Activated CD8-positive, alpha-beta memory T cell treated with anti-CD3 and anti-CD28 coated beads, Interleukin-2, amount 10 ng/mL, durations not matched to agents 7 days and 5 days (primary cell): ENCODE measurements at places on chromosomes 4 and X. TPM values are rescaled to one million over a fixed set of nuclear protein-coding genes. Genes with fewer than 3 reads are reported as not detected.

The DIAPH2 gene
- total RNA-seq, result 7.9 TPM

The PCSK1N gene
- total RNA-seq, result 0.93 TPM

The SCRG1 gene
- total RNA-seq, result not detected

The ZNF157 gene
- 0.23 TPM for total RNA-seq

The LAS1L gene
- 51.2 TPM for total RNA-seq

The MAGEA9B gene
- not detected for total RNA-seq

The HSFX2 gene
- 0.23 TPM for total RNA-seq

The STBD1 gene
- 0.52 TPM for total RNA-seq

The C4orf50 gene
- total RNA-seq, result 0.82 TPM

The GPRASP1 gene
- 0.37 TPM for total RNA-seq

The PCYT1B gene
- total RNA-seq, result not detected

The MAGEA4 gene
- not detected for total RNA-seq

The HSD17B13 gene
- 0.29 TPM for total RNA-seq

The ZNF81 gene
- total RNA-seq, result 7.5 TPM

The ANKRD50 gene
- 0.14 TPM for total RNA-seq

The GLUD2 gene
- total RNA-seq, result 0.38 TPM

The UGT8 gene
- total RNA-seq, result 0.29 TPM

The FAM133A gene
- not detected for total RNA-seq

The ADH7 gene
- not detected for total RNA-seq

The BGN gene
- total RNA-seq, result not detected

The CSN1S1 gene
- total RNA-seq, result not detected

The MAGEB17 gene
- total RNA-seq, result not detected

The TMEM255A gene
- 0.15 TPM for total RNA-seq

The KIF4A gene
- 41.0 TPM for total RNA-seq

The TLR1 gene
- total RNA-seq, result 5.3 TPM

The LUZP4 gene
- total RNA-seq, result not detected

The USP38 gene
- 26.6 TPM for total RNA-seq

The RPS3A gene
- total RNA-seq, result 1,281 TPM

The BTK gene
- total RNA-seq, result 0.14 TPM

The DCAF12L2 gene
- not detected for total RNA-seq

The VEGFD gene
- total RNA-seq, result not detected

The TLR10 gene
- total RNA-seq, result 0.09 TPM

The GAGE12F gene
- total RNA-seq, result not detected

The PAGE5 gene
- not detected for total RNA-seq

The HERC6 gene
- 49.9 TPM for total RNA-seq

The MAP9 gene
- total RNA-seq, result 4.5 TPM

The GAB3 gene
- 26.6 TPM for total RNA-seq

The SLITRK4 gene
- total RNA-seq, result not detected

The FGFBP2 gene
- 9.0 TPM for total RNA-seq
